Fibroblast of skin of back (primary cell): ENCODE measurements at places on chromosomes 1 and 21.

DNA sequence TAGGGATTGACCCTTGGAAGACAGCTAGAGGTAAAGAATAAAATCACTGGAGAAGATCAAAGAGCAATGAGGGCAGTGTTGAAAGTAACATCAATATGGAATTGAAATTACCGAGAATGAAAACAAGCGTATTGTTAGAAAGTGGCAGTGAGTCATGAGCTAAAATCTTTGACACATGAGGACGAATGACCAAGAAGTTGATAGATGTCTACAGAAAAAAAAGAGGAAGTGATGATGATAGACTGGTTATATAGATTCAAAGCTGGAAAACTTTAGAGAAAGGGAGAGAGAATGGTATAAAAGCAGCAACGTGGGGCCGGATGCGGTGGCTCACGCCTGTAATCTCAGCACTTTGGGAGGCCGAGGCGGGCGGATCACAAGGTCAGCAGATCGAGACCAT is 12.5 kb upstream of the DNM3 start:
- no peak for DNase-seq

GRCh38 chr1:185453496-185454192 is 136.6 kb upstream of the IVNS1ABP start:
- DNase-seq = peak; percentile 100

- no peak for DNase-seq
Measured at GRCh38 chr1:112454316-112454715, 54.4 kb upstream of the WNT2B start.

DNA sequence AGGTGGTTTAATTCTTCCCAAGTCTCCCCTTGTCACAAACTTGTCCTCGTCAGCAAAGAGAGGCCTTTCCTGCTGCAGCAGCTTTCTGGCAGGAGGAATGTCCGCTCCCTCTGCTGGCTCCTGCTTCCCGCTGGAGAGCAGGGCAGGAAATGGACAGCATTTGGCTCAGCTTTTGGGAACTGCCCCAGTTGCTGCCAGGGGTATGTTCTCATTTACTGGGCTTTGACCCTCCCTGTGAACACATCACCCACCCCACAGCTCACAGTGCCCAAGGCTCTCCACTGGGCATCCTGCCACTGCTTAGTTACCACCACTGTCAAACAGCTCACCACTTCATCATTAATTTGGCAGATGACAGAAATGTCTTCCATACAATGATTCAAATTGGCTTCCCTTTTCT is 75.4 kb downstream of the MRPL37 start:
- DNase-seq = peak; percentile 63

DNA sequence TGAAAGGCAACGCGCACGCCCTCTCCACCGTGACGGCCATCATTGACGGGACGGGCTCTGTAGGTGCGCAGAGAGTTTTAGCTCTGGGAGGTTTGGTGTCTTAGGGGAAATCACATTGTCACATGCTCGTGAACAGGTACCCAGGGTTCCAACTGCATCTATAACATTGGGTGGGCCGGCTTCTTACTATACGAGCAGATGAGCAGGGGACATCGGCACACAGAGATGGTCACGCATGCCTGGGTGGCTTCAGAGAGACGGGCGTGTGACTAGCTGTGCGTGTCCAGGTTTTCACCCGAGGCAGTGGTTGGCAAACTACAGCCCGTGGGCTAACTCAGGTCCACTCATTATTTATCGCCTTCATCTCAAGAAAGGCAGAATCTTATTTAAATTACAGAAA is 54.7 kb downstream of the SLC37A1 start:
- DNase-seq = no peak

DNA sequence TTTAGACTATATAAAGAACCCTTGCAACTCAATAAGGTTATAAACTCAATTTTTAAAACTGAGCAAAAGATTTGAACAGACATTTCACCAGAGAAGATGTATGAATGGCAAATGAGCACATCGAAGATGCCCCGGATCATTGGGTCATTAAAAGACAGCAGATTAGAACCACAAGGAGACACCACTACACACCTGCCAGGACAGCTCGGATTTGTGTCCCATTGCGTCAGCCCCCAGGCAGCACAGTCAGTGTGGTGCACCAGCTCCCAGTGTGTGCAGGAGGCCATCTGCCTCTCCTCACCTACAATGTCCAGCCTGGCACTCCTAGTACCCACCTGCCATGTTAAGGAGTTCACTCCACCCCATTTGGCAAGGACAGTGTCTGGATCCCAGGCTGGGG is 61.1 kb upstream of the LRP8 start:
- DNase-seq = no peak

DNA sequence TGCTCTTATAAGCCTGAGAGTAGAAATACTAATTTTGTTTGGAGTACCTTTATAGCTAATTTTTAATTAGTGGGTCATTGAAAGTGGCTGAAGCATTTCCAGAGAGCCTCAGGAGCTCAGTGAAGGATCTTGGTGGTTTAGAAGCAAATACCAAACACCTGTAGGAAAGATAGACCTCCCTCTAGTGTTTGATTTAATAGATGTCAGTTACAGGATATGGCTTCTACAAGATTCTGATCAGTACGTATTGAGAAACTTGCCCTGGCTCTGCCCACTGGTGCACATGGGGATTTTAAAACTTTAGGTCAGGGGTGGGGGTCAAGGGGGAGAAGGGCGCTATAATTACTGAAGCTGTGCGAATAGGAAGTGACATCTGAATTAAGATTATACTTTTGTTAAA is 122.2 kb downstream of the POU2F1 start:
- DNase-seq = no peak

- DNase-seq = no peak
Measured at GRCh38 chr1:153058154-153058553, 842 bp upstream of the SPRR2A start.

- DNase-seq = no peak
Measured at GRCh38 chr1:77655431-77655974, 27.0 kb downstream of the ZZZ3 start.

GRCh38 chr1:79052829-79053449 is 46.4 kb upstream of the ADGRL4 start:
- no peak for DNase-seq

DNA sequence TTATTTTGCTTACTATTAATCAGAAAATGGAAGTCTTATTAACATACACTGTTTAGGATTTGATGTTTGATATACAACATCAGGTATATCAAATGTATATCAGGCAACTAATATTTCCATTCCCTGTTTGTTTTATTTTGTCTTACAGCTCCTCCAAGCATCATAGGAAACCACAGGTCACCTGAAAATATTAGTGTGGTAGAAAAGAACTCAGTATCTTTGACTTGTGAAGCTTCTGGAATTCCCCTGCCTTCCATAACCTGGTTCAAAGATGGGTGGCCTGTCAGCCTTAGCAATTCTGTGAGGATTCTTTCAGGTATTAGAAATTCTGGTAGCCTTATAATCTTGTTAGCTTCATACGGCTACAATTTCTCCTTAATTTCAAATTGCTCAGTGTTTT is 318.0 kb downstream of the TPR start:
- DNase-seq = no peak

GRCh38 chr1:238892612-238893011 is 493.8 kb upstream of the CHRM3 start:
- DNase-seq = no peak

DNA sequence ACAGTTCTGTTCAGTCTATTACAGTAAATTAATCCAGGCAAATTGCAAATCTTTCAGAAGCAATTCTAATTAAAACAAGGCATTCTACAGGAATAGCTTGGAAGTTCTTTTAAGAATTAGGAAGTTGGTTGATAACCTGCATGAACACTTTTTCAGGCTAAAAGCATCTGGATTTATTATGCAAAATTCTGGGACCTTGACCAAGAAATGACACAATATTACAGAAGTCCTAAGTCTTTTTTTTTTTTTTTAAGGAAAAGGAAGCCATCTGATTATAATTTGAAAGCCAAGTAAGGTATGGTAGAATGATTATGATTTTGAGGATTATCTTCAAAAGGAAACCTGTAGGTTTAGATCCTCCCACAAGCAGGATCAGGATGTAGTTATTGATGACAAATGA is 74.7 kb upstream of the KCNK2 start:
- no peak for DNase-seq

DNA sequence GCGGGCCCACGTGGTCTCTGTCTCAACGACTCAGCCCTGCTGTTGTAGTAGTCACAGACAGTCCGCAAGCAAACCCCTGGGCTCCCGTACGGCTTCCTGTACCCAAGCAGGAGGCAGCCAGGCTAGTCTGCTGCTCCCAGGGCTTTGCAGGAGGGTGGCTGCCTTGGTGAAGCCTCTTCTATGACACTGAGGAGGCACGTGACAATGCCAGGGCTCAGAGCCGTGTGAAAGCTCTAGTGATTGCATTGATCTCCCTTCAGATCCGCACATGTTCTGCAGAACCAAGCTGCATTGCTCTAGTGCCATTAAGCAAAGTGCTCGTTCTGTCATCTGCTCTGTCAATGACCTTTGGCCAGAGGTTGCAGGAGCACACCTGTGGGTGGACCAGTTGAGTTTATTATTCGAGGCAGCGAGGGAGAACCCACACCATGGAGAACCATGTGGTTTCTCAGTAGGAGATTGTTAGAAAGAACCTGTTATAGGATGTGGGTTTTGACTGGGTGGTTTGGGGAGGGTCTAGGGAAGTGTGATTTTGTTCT is 18.0 kb downstream of the UMODL1 start:
- DNase-seq = no peak

GRCh38 chr1:202088206-202088605 is 34.5 kb upstream of the GPR37L1 start:
- DNase-seq = no peak

DNA sequence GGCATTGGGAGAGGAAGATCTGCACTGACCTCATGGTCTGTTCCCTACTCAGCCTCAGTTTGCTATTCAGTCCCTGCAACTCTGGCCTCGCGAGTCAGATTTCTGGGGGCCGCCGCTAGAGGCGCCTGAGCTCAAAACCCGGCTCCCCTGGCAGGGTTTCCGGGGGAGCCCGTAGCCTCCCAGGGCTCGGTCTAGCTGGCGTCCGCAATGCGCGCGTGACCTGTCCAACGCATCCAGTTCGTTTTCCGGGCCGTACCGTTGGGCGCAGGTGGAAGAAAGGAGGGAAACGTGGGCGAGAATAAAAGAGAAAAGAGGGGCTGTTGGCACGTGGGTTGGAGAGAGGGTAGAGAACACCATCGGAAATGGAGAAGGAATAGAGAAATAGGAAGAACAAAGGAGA is at the start of gene ADAM30:
ADAM30 (minus strand) TSS at position 213 of the 400 bp plus-strand sequence; CDS start at position 34, 179 bp downstream.
- no peak for DNase-seq

GRCh38 chr1:243731974-243732625 is 117.9 kb downstream of the AKT3 start:
- no peak for DNase-seq
